ENCODE measurements at places on chromosomes 2 and 18. TPM values are rescaled to one million over a fixed set of nuclear protein-coding genes. Genes with fewer than 3 reads are reported as not detected.

DNA sequence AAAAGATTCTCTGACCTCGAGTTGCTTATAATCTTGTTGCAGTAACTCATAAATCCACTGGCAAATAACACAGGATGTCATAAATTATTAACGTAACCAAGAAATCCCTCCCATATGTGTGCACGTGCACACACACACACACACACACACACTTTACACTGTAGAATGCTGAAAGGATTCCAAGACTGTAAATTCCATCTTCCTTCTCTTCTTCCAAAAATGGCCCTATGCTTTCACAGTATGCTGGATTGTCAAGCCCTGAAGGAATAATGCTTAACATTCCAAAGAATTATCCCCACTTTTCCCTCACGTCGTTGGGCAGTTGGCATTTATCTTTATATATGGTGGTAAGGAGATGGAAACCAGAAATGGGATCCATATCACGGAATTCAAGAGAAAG is 117.5 kb upstream of the CRIM1 start:
- no peak for DNase-seq

- DNase-seq = no peak
Observed at GRCh38 chr18:73861771-73862170, 285.9 kb downstream of the FBXO15 start.

DNA sequence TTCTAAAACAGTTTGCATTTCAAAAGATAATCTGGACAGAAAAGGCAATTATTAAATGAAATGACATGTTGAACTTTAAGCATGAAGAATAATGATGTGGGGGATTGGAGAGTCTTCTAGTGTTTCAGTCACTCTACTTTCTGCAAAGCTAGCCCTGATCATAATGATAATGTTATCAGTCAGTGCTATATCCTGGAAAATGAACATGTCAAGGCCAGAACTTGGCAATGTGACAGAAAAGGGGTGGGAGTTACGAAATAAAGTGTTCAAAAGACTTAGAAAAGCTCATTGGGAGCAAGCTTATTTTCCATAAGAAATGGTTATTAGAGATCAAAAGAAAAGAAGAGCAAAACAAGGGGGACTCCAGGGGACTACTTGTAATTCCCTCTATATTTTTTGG is 288.5 kb upstream of the SLC8A1 start:
- no peak for DNase-seq

Gene C2orf66
- 1.1 TPM for total RNA-seq

- DNase-seq = no peak
Observed at GRCh38 chr2:216596236-216596979, 36.8 kb upstream of the IGFBP2 start.

Gene TTC27
- 9.5 TPM for total RNA-seq

DNA sequence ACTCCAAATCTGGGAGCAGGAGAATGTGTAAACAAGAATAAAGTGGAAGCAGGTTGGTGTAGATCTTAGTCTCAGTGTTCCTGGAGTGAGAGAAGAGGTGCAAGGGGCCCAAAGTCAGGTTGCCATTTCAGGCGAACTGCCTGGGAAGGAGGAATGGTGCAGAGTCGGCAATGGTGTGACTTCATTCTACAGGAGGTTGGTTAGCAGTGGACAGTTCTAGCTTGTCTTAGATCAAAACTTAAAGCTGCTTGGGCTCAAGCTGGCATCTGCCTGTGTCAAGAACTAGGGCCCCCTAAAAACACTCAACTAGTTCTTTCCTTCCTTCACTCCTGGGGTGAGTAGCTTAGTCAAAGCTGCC is 3.5 kb downstream of the STK16 start:
- DNase-seq = no peak

DNA sequence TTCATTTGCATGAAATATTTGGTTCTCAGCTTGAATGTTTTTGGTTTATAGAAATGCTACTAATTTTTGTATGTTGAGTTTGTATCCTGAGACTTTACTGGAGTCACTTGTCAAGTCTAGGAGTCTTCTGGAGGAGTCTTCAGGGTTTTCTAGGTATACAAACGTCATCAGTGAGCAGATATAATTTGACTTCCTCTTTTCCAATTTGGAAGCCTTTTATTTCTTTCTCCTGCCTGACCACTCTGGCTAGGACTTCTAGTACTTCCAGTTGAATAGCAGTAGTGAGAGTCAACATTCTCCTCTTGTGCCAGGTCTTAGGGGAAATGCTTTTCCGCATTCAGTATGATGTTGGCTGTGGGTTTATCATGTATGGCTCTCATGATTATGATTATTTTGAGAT is 55.4 kb upstream of the THUMPD2 start:
- DNase-seq = no peak

DNA sequence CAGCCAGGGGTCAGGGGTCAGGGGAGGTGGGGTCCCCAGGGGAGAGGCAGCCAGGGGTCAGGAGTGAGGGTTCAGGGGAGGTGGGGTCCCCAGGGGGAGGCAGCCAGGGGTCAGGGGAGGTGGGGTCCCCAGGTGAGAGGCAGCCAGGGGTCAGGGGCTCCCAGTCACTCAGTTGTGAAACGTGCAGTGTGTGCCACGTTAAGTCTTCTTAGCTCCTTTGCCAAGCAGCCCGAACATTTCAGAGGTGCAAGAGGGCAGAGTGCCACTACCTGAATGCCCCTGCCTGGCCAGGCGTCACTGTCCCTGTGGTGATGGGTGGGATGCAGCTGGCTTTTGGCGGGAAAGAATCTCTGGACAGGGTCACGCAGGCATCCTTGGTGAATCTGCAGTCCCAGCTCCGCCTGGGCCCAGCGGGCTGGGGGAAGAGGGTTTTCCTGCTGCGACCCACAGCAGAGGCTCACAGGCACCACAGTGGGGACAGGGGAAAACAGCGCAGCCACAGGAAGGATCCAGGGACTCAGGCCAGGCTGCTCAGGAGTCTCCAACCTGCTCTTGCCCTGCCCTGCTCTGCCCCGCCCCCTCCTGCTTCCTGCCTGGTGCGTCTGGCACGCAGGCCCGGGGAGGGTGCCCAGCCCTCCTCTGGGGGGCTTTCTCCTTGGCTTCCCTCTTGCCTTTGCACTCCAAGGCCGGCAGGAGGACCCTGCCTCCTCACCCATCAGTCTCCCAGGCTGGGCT is 188.3 kb downstream of the TWIST2 start:
- DNase-seq = no peak
